Calu3 (cell line): ENCODE measurements at places on chromosomes 11 and 22.

- no peak for DNase-seq
Observed at GRCh38 chr11:94577841-94578240, 10.7 kb downstream of the PIWIL4 start.

DNA sequence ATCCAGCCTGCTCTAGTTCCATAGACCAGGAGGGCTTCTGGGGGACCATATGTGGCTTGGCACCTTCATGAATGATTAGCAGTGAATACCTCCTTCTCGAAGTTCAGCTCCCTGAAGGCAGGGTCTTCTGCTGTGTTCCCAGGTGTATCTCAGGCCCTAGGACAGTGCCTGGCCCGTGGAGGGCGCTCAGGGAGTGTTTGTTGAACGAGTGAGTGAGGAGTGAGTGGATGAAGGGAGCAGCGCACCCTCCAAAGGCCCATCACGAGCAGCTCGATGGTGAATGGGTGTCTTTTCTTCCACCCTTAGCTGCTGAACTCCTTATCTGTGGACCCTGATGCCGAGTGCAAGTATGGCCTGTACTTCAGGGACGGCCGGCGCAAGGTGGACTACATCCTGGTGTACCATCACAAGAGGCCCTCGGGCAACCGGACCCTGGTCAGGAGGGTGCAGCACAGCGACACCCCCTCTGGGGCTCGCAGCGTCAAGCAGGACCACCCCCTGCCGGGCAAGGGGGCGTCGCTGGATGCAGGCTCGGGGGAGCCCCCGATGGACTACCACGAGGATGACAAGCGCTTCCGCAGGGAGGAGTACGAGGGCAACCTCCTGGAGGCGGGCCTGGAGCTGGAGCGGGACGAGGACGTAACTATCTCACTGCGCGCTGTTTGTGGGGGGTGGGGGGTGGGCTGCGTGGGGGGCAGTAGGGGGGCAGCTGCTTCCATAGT lies 9.5 kb downstream of the ANO1 start:
- no peak for DNase-seq

GRCh38 chr11:94279996-94280395 lies 24.4 kb upstream of the IZUMO1R start:
- no peak for DNase-seq

GRCh38 chr11:26698224-26698623 lies 23.6 kb downstream of the SLC5A12 start:
- no peak for DNase-seq

- DNase-seq = no peak
Observed at GRCh38 chr11:97883086-97883485, 1137.7 kb upstream of the CNTN5 start.

DNA sequence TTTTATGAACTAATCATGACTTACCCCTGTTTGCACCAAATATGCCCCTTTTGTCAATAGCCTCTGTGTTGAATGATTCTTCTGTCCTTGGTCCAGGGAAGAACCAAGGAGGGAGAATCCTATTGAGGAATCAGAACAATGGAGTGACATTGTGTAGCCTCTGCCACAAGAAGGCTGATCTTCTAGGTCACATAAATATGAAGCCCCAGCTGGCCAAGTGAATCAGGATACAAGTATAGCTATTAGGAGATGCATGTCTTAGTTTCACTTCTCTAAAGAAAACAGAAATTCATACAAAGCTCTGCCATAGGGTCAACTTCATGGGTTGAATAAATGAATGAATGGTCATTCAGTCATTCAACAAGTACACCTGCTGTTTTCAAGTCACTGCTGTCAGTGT lies 118.2 kb upstream of the BLID start:
- no peak for DNase-seq

- no peak for DNase-seq
Observed at GRCh38 chr11:134341805-134342571, 10.2 kb downstream of the GLB1L2 start.

- DNase-seq = no peak
Observed at GRCh38 chr11:46560300-46560991, 33.4 kb downstream of the AMBRA1 start.
